ENCODE measurements at places on chromosomes 6 and 20. TPM values are rescaled to one million over a fixed set of nuclear protein-coding genes. Genes with fewer than 3 reads are reported as not detected.

GRCh38 chr6:98957450-98957849 is 9.7 kb upstream of the FBXL4 start:
- no peak overlapping the region for H3K27ac ChIP-seq
- no peaks in the 10 kb centered on the region for H3K36me3 ChIP-seq
- H3K27me3 ChIP-seq: no peaks in the 10 kb centered on the region
- H3K4me1 ChIP-seq: peaks cover 3% of the 10 kb centered on the region

The DEFB128 gene
- not detected for total RNA-seq

The SLC4A11 gene
- total RNA-seq: 2.0 TPM

The MUCL3 gene
- total RNA-seq: not detected

The POPDC3 gene
- 1.3 TPM for total RNA-seq

The OPRM1 gene
- not detected for total RNA-seq

The HAO1 gene
- total RNA-seq: not detected

- peaks cover 24% of the 10 kb centered on the region for H3K27me3 ChIP-seq
- H3K4me3 ChIP-seq: no peak overlapping the region
- H3K27ac ChIP-seq: no peak overlapping the region
- H3K4me1 ChIP-seq: no peaks in the 10 kb centered on the region
- no peaks in the 10 kb centered on the region for H3K36me3 ChIP-seq
- DNase-seq: no peak
These were observed 2.9 kb downstream of the COL20A1 start for GRCh38 chr20:63295846-63296245.

The FRK gene
- 8.6 TPM for total RNA-seq

DNA sequence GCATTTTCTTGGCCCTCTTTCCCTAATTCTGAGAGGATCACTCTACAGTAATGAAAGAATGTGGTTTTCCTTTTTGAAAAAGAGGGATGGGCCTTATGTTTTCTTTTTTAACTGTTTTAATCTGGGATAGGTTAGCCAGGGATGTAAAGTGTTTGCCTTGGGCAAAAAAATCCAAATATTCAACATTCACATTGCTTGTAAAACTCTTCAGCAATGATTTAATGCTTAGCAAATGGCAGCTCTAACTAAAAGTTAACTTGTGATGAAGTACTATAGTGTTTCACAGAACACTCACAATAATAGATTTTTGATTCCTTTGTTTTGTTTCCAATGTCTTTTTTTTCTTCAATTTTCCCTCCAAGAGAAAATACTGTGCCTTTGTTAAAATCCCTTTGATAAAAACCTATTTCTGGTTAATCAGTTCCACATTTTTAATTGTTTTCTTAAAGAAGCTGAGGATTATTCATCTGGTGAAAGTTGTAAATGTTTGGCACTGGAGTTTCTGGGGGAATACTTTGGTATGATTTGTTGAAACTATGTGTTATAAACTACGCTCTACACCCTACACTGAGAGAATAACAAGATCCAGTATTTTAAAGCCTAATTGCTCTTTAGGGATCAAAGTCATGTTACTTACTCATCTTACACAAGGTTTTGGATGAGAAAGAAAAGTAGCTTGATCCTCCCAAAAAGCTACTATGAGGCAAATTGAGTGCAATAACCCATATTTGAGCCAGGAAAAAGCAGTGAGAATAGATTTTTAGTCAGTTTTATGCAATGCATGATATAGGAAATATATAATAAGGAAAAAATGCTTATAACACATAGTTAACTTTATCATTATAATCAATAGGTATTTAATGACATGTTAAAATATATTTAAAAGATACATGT is 335.8 kb downstream of the EPHA7 start:
- peaks cover 13% of the 10 kb centered on the region for H3K27me3 ChIP-seq
- no peak for DNase-seq
- no peak overlapping the region for H3K4me3 ChIP-seq
- no peaks in the 10 kb centered on the region for H3K36me3 ChIP-seq
- peak overlapping the region; percentile 41 for H3K27ac ChIP-seq

The LY6G6F gene
- total RNA-seq: not detected

DNA sequence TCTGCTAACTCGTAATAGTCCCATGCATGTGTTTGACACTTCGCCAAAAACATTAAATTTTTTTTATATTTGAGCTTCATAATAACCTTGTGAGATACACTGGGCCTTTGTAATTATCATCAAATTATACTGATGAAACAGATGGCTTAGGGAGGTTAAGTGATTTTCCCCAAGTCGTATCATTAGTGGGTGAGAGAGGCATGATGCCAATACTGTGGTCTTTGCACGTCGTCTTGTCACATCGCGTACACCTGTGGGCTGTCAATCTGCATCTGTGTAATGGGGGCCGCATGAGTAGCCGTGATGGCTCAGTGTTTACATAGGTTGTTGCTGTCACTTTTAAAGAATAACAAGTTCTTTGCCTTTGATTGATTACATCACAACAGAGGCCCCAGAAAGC is 1.7 kb downstream of the PRL start:
- H3K27ac ChIP-seq: no peak overlapping the region
- H3K4me1 ChIP-seq: peaks cover 19% of the 10 kb centered on the region
- H3K4me3 ChIP-seq: no peak overlapping the region
- no peaks in the 10 kb centered on the region for H3K27me3 ChIP-seq

The ZNF133 gene
- total RNA-seq: 27.2 TPM

The PDYN gene
- not detected for total RNA-seq

DNA sequence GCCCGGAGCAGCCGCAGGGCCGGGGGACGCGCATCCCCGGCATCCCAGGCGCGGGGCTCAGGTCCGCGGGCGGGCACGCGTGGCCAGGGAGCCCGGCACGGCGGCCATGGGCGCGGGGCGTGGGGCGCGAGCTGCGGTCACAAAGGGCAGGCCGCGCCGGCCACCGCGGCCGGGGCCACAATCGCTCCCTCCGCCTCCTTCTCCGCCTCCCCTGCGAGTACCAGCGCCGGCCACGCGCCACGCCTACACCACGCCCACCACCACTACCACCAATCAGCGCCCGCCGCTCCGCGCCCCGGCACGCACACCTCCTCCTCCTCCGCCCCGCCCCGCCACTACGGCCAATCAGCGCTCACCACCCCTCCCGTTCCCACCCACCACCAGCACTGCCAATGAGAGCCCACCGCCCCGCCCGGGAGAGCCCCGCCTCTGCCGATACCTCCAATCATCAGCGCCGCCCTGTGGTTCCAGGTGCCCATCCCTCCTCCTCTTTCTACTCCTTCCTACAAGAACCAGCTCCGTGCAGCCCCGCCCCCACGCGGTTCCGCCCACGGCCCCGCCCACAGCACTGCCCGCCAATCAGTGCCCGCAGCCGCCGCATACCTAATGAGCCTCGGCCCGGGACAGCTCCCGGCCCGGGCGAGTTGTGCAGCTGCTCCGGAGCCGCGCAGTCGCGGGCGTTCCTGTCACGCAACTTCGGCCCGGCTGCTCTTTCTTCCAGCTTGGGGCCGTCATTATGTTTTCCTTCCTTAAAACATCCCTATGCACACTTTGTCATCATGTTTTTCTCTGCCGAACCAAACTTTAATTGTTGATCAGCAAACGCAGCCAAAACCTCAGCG is at the start of gene RPS6KA2:
Gene RPS6KA2 (minus strand): TSS at position 219 of the 842 bp plus-strand sequence. CDS start 232 bp downstream, outside the sequence.
- DNase-seq: peak; percentile 100
- H3K27me3 ChIP-seq: peaks cover 26% of the 10 kb centered on the region
- no peaks in the 10 kb centered on the region for H3K36me3 ChIP-seq
- peak within 1 kb of the TSS; percentile 99 for H3K27ac ChIP-seq
- peaks cover 16% of the 10 kb centered on the region for H3K4me1 ChIP-seq

- no peak for DNase-seq
- H3K36me3 ChIP-seq: no peaks in the 10 kb centered on the region
These were observed 670.0 kb downstream of the DHX35 start for GRCh38 chr20:39632176-39632575.

The BCAS4 gene
- total RNA-seq: 8.5 TPM

The HLA-DRB5 gene
- 0.60 TPM for total RNA-seq

GRCh38 chr20:21509597-21510371 is 4.1 kb downstream of the NKX2-2 start:
- peak overlapping the region; percentile 35 for H3K4me3 ChIP-seq
- no peaks in the 10 kb centered on the region for H3K36me3 ChIP-seq
- H3K4me1 ChIP-seq: peaks cover 10% of the 10 kb centered on the region
- no peak for DNase-seq

DNA sequence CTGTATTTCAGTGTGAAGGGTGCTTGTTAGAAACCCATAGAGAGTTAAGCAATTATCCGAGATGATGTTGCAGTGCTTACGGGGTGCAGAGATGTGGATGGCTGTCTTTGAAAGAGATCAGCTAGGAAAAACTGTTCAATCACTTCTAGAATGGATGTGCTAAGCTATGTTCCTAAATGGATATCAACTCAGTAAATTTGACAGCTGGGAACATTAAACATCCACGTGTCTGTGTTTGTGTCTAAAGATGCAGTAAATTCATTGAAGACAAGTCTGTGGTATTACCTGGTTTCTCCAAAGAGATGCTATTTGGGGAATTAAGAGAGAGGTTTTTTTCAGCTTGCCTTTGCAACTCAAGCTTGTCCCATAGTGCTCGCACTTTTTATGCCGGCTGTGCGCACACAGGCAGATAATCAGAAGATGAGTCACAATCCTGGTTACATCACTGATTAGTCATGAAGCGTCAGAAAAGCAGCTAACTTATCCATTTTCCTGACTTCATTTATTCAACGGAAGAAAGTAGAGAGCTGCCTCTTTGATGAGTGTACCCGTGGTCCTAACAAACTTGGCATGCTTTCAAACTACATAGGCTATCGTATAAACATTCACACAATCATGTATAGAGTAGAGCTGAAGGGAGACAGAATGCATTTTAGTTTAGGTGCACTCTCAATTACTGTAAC is 691.7 kb upstream of the SLC35B3 start:
- H3K4me3 ChIP-seq: no peak overlapping the region
- no peaks in the 10 kb centered on the region for H3K36me3 ChIP-seq
- no peaks in the 10 kb centered on the region for H3K27me3 ChIP-seq
- H3K4me1 ChIP-seq: peaks cover 3% of the 10 kb centered on the region
- H3K27ac ChIP-seq: no peak overlapping the region

The EEF1A2 gene
- total RNA-seq: 11.8 TPM

DNA sequence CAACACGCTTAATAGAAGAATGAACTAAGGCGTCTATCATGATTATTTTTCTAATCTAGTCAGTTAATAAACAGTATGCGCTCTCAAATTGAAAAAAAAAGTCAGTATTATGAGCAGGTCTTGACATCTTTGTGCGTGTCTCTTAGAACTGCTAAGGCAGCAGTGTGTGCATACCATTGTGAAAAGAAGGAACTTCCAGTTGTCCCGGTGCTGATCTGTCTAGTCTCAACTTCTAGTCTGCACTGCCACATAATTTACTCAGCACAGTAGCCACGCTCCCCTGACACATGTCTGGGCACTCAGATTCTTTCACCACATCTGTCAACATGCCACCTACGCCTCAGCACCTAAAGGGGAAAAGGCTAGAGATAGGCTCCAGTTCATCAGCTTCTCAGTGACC is 61.1 kb upstream of the SPDEF start:
- no peaks in the 10 kb centered on the region for H3K36me3 ChIP-seq
- no peak overlapping the region for H3K4me3 ChIP-seq
- no peak for DNase-seq
- peaks cover 4% of the 10 kb centered on the region for H3K4me1 ChIP-seq

The NNAT gene
- total RNA-seq: 87.4 TPM

DNA sequence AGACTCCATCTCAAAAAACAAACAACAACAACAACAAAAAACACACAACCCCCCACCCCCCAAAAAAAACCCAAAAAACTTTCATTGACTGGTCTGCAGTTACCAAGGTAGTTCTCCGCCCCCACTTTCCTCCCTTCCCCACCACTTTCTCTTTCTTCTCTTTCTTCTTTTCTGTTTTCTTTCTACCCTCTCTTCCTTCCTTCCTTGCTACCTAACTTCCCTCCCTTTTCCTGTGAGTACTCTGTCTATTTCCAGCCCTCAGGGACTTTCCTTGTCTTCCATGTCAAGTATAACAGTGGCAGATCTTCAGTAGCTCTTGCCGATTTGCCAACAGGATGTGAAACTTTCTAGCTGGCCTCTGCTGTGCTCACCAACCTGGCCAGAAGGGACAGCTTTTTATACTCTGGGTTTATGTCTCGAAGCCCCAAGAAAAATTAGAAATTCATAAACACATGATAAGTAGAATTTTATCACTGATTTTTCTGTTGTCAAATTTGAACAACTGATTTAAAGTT is 399.5 kb downstream of the QKI start:
- H3K4me3 ChIP-seq: no peak overlapping the region
- H3K4me1 ChIP-seq: no peaks in the 10 kb centered on the region
- no peak overlapping the region for H3K27ac ChIP-seq
- H3K27me3 ChIP-seq: peaks cover 3% of the 10 kb centered on the region
- DNase-seq: no peak
- H3K36me3 ChIP-seq: no peaks in the 10 kb centered on the region

The PTCHD4 gene
- total RNA-seq: 4.8 TPM

The SAMD10 gene
- total RNA-seq: 12.8 TPM

GRCh38 chr20:2460752-2461424 is 9.7 kb downstream of the SNRPB start:
- no peaks in the 10 kb centered on the region for H3K27me3 ChIP-seq
- H3K36me3 ChIP-seq: peaks cover 38% of the 10 kb centered on the region
- H3K4me1 ChIP-seq: no peaks in the 10 kb centered on the region
- no peak overlapping the region for H3K4me3 ChIP-seq

GRCh38 chr20:36754656-36755222 is 8.8 kb upstream of the NDRG3 start:
- H3K27ac ChIP-seq: no peak overlapping the region
- no peak overlapping the region for H3K4me3 ChIP-seq
- no peaks in the 10 kb centered on the region for H3K4me1 ChIP-seq

GRCh38 chr20:19783966-19784401 is 25.9 kb downstream of the RIN2 start:
- H3K4me3 ChIP-seq: no peak overlapping the region
- no peaks in the 10 kb centered on the region for H3K27me3 ChIP-seq
- peaks cover 6% of the 10 kb centered on the region for H3K36me3 ChIP-seq
- no peak overlapping the region for H3K27ac ChIP-seq

The IL20RA gene
- 0.84 TPM for total RNA-seq

The TRIM31 gene
- total RNA-seq: not detected

- no peak overlapping the region for H3K27ac ChIP-seq
- H3K27me3 ChIP-seq: no peaks in the 10 kb centered on the region
- no peak for DNase-seq
- H3K4me1 ChIP-seq: peaks cover 2% of the 10 kb centered on the region
- no peaks in the 10 kb centered on the region for H3K36me3 ChIP-seq
- no peak overlapping the region for H3K4me3 ChIP-seq
These were observed 29.7 kb downstream of the SPACA1 start for GRCh38 chr6:88077305-88077704.

GRCh38 chr6:98844244-98845210 is 10.2 kb downstream of the POU3F2 start:
- H3K27me3 ChIP-seq: peaks cover 91% of the 10 kb centered on the region
- peaks cover 14% of the 10 kb centered on the region for H3K4me1 ChIP-seq
- H3K27ac ChIP-seq: no peak overlapping the region
- DNase-seq: no peak
- H3K4me3 ChIP-seq: peak overlapping the region; percentile 54

- peaks cover 18% of the 10 kb centered on the region for H3K4me1 ChIP-seq
- H3K4me3 ChIP-seq: no peak overlapping the region
- no peaks in the 10 kb centered on the region for H3K36me3 ChIP-seq
- no peaks in the 10 kb centered on the region for H3K27me3 ChIP-seq
These were observed 129.4 kb downstream of the LY86 start for GRCh38 chr6:6717953-6718352.

DNA sequence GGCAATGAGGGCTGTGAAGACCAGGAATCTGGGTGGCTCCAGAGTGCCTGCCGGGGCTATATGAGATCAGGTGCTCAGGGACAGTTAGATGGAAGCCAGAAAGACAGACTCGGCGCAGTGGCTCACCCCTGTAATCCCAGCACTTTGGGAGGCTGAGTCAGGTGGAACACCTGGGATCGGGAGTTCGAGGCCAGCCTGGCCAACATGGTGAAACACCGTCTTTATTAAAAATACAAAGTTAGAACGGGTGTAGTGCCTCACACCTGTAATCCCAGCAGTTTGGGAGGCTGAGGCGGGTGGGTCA is 43.4 kb downstream of the BCAS4 start:
- no peaks in the 10 kb centered on the region for H3K4me1 ChIP-seq
- no peak for DNase-seq
- peaks cover 1% of the 10 kb centered on the region for H3K36me3 ChIP-seq
